ENCODE measurements at places on chromosomes 16 and 17.

- no peak for DNase-seq
Measured at GRCh38 chr16:20899477-20900298, 470 bp downstream of the DCUN1D3 start.

DNA sequence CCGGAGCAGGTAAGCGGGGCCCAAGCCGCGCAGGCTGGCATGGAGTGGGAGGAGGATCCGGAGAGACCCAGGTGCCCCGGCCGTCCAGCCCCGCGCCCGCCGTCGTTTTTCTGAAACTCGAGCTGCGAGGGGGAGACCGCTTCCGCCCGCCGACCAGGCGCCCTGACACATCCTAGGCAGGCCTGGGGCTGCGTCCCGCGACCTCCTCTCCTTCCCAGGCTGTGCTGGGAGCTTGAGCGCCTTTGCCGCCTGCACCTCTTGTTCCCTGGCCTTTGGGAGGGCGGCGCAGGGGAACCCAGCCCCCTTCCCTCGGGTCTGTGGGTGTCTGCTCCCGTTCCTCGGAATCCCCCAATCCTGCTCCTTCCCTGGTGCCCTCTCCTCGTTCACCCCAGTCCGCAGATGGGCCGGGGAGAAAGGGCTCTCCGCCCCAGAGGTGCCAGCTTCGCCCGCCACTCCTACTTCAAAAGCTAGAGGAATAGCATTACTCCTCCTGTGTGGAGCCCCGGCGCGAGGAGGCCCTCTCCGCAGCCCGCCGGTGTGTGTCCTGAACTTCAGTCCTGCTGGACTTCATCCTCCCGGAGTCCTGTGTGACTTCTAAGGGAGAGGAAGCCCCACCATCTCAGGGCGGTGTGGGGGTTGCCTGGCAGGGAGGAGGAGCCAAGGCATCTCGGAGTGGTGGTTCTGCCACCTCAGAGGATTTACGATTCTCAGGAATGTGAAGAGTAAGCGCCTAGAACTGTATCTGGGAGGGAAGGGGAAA is 1.0 kb downstream of the NHERF1 start:
- no peak for DNase-seq

GRCh38 chr17:70661342-70662222 is 492.2 kb downstream of the KCNJ2 start:
- DNase-seq: no peak

- no peak for DNase-seq
Measured at GRCh38 chr17:27413315-27413714, 42.9 kb upstream of the KSR1 start.

DNA sequence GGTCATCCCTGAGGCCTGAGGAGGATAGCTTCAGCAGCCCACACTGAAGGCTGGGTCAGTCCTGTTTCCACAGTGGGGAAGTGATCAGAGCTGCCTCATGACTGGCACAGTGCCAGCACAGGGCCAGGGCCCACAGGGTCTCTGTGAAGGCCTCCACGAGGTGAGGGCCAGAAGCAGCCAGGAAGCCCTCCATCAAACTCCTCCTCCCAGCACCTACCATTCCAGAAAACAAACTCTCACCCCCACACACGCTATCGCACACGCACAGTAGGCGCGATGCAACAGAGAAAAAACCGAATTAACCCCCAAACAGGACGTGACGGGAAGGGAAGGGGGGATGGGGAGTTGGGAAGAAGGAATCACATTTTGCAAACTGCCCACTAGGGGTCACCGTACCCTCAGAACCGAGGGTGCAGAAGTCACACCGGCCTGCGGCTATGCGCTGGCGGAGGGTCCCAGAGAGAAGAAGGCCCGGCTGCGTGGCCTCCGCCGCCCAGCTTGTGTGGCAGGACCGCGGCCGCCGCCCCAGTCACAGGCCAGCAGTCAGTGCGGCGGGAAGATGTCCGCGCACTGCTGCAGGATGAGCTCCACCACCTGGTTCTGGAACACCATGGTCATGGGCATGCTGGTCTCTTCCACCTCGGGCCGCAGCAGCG is 37.6 kb downstream of the ARHGAP27 start:
- no peak for DNase-seq

DNA sequence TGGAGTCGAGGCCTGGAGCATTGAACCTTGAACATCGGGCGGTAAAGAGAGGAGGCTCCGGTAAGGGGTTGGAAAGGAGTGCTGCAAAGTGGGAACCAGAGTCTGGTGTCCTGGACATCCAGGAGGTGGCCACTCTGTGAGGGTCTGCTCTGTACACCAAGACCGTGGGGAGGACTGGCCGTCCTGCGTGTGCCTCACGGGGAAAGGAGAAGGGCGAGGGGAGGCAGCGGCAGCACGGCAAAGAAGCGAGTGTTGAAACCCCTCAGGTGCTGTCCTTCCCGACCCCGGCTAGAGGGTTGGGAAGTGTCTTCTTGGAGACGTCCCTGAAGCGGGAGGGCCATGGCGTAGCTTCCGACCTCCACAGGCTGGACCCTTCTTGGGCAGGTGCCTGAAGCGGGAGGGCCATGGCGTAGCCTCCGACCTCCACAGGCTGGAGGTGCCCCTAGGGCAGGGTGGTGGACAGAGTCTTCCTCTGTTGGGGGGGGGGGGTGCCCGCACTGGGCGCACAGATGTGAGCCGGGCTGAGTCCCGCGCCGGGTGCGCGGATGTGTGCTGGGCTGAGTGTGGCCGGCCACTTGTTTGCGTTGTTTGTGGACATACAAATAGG is 42.0 kb downstream of the FOXK2 start:
- no peak for DNase-seq

- DNase-seq: no peak
Measured at GRCh38 chr17:38443356-38444031, 15.2 kb downstream of the ARHGAP23 start.
